ENCODE measurements at places on chromosomes 12 and 14.

DNA sequence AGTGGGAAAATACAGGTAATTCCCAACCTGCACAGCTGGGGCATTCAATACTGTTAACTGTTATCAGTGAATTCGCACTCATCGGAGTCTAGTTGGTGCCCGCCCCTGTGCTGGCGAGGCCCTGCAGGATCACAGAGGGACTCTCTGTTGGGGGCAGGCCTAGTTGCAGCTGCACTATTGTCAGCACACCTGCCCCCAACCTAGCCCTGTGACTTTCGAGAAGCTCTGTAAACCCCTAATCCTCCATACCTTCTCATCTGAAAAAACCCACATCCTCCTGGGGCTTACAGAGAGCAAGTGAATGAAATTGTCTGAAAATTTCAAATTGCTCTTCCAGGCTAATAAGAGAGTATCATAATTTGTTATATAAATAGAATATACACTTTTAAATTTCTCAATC is 132.2 kb upstream of the NUDT4 start:
- DNase-seq = no peak

DNA sequence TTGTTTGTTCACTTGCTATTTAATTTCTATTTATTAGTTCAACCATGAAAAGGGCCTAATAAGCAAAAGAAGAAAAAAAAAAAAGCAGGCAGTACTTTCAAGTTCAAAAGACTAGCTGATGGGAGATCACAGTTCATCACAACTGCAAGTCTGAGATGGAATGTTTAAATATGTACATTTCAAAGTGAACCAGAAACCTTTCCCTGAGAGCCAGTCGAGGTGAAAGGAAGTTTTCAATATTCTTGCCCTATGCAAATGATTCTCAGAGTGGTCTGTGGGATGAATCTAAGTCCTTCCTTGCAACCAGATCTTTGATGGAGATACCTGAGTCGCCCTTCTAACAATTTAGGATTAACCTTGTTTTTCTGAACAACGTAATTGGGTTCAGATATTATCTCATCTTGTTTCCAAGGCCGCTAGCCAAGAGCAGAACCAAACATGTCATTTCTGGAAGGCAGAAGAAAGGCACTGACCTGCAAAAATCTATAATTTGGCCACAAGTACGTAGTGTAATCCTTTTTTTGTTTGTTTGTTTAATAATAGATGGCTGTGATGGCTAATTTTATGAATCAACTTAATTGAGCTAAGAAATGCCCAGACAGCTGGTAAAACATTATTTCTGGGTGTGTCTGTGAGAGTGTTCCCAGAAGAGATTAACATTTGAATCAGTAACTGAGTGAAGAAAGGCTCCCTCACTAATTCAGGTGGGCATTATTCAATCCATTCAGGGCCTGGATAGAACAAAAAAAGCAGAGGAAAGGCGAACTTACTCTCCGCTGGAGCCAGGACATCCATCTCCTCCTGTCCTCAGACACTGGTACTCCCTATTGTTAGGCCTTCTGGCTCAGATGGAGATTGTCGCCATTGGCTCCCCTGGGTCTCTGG is 171.1 kb upstream of the TMPO start:
- no peak for DNase-seq

DNA sequence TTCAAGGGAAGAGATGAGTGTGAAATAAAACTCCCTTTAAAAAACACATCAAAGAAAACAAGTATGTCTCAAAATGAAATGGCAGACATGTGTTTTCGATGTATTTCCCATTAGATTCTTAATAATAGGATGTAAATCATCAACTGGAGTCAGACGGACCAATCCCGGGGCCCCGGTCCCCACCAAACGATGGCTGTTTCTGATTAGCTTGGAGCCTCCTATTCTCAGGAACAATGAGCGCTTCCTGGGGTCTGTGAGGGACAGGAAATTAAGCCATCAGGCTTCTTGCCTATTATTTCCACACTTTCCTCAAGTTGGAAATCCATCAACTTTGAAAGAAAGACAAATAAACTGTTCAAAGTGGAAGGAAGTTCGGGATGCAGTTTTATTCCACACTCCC is 179.4 kb downstream of the EFCAB11 start:
- DNase-seq = no peak

DNA sequence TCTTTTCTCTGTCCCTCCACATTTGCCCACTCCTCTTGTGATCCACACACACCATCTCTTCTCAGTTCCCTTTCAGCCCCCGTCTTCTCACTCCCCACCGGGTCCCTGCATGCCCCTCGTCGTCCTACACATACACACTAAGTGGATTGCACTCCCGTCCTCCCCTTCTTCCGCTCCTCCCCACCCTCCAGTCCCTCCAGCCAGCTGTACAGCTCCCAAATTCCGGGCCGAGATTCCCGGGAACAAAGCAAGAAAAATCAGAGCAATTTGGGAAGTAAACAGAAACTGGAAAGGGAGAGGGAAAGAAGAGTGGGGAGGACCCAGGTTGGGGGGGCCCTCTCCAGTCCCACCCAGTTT is 282 bp upstream of the IGFBP6 start:
- DNase-seq = no peak

DNA sequence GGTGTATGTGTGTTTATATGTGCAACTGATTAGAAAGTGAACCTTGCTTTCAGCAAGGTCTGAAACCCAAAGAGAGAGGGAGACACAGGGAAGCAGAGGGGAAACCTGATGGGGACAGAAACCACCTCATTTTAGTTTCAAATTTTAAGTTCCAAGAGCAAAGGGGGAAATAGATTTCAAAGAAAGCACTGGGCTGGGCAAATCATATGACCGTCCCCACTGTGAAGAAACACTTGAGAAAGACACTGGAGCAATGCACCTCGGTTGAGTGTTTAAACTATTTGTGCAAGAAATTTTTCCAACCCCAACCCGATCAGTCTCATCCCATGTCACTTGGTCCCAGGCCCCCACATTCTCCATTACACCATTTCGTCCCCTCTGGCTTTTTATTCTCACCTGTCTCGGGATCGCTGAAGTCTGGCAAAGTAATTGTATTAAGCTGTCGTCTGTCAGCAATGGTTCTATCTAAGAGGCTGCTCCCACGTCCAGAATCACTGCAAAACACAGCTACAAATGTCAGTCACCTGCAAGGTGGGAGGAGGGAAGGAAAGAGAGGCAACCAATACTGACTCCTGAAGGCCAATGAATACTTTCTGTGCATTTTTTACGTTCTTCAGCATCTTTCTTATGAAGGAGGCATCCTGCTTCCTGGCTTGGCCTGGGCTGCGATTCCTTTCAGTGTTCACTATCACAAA is 205.7 kb downstream of the TTC7B start:
- no peak for DNase-seq

DNA sequence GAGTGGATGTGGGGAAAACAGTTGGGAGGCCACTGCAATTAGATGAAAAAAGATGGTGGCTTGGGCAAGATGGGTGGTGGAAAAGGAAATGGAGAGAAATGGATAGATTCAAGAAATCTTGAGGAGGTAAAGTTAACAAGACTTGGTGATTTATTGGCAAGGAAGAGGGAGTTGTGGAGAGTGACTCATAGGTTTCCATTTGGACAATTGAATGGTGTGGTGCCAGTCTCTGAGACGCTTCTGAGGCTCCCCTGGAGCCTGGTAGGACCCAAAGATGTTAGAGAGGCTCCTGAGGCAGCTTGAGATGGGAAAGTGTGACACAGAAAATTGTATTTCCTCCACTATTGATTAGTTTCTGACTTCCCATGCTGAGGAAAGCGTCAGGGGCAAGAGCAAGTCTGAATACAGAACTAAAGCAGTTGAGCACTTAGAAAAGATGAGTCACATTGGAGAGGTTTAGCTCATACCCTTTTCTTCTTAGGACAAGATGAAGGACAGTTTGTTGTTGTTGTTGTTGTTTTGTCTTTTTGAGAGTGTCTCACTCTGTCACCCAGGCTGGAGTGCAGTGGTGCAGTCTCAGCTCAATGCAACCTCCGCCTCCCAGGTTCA is 4.5 kb downstream of the PRPF40B start:
- DNase-seq = no peak

- no peak for DNase-seq
Observed at GRCh38 chr12:8841778-8842177, 19.4 kb downstream of the A2ML1 start.

DNA sequence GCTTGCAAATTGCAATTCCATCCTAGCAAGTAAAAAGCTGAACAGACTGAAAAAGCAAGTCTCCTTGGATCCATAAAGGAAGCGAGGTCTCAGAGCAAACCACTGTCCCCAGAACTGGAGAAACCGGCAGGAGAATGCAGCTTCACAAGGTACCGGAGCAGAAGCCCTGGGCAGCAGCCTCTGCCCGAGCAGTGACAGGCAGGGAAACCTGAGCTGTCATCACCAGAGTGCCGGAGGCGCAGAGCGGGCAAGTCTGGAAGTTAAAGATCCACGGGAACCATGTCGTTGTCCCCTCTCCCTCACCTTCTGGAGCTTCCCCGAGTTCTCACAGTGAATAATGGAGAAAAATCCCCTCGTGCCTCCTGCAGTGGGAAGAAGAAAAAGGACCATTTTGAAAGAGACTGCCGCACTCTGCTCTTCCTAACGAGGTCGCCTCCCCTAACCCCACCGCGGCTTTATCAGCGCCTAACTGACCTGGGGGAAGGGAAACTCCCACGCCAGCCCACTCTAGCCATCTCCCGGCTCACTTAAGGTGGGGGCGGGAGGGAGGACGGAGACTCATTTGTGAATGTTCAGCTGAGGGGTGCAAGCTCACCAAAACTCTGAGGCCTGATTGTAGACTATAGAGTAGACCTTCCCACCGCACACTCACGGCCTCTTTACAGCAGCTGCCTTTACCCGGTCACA is 27.8 kb downstream of the FBXL14 start:
- no peak for DNase-seq

GRCh38 chr12:65695113-65695865 is 129.0 kb upstream of the HMGA2 start:
- peak; percentile 89 for DNase-seq

- DNase-seq = no peak
Observed at GRCh38 chr12:110073049-110073831, 24.9 kb upstream of the C12orf76 start.

DNA sequence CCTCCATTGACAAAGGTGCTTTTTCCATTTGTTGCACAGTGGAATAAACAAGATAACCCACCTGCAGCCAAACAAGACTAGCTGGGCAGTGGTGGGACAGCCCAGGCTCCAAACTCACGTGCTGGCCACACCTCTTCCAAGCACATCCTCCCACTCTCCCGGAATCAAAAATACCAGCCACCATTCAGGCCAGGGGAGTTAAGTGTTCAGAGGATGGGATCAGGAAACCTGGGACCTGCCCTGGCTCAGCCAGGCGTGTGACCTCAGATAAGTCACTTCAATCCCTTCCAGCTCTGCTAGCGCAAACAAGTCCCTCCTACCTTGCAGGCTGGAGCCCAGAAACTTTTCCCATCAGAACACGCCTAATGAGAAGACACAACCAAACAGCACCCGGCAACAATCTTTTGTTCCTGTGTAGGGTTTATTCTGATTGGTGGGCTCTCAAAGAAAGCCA is 43.3 kb downstream of the ACTN1 start:
- DNase-seq = no peak

DNA sequence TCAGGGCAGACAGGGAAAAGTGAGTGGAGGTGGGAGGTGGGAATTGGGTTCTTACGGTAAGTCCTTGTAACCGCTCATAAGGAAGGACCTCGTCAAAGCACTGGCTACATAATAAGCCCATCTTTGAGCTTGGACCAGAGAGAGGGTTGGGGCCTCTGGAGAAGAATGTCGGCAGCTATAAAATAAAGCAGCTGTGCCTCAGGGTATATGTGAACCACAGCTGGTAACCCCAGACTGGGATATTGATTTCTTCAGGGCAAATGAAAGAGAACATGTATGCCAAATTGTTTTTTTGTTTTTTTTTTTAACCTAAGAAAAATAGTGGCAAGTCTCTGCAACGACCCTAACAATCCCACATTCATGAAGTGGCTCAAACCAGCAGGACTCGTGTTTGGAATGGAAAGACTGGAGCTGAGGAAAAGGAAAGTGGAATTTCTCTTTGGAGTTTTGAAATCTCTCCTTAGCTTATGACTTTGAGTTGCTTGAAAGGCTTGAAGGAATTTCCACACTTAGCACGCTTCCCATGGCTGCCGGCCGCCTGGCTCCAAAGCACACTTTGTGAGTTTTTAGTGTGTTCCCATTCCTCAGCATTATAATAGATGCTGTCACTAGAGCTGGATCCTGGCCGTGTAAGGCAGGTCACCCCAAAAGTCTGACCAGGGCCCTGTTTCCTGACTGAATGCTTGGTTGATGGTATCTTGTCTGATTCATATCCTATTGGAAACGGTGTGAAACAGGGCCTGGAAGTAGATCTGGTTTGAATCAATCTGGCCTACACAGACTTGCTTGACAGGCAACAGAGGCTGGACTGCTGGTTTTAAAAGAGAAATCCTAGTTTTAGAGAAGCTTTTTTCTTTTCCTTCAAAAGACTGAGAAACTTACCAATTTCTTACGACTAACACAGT is 244.7 kb downstream of the MSRB3 start:
- DNase-seq = no peak

DNA sequence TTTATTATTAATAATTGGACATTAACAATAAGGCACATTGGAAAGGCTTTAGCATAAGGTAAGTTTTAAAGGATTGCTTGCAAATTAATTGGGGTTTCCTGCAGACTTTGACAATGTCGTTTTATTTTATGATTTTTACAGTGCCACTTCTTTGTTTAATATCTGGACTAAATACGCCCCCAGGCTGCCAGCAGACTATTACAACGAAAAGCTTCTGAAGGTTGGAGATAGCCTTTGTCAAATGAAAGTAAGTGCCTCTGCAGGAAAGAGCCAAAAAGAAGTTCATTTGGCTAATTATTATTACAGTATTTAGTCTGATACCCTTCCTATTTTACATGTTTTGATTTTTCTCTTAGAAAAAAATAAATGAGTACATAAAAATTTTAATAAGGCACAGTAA is 11.3 kb downstream of the CFAP54 start:
- DNase-seq = no peak

DNA sequence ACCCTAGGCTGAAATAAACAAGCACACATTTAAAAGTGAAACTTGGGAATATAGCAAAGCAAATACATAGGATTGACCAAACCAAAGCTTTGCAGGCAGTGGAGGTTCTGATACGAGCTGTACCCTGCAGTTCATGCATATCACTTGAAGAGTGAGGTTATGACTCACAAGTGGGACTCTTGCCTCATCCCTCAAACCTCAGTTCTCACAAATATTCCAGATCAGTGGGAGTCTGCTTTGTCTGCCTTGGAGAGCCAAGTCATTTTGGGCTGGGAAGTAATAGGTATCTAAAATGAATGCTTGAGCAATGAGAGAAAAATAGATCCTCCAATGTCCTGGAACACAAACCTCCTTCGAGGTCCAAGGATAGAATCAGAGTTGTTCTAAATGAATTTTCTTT is 116.4 kb downstream of the LRIG3 start:
- DNase-seq = peak; percentile 8

DNA sequence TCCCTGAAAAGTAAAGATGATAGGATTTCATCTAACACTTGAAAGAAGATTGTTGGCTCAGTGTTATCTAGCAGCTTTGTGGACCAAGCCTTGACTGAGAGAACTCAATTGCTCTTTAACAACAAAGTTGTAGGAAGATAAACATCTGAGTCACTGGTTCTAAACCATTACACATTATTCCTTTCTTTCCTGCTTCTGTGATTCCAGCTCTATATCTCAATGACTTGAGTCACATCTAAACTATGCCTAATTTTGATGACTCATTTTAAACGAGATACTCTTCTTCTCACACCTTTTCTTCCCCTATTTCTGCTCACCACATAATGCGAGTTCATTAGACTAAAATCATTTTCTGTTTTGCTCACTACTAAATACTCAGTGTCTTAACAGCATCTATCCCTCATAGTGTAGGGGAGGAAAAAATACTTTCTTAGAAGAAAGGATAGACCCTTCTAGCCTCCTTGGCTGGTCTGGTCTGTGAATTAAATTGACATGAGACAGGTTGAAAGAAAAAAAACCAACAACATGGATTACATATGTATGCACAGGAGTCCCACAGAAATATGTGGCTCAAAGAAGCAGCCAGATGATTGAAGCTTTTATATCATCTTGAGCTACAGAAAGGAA is 201.4 kb downstream of the C12orf50 start:
- peak; percentile 49 for DNase-seq

Data from epithelial cell of prostate (primary cell).